Right renal pelvis (tissue), 4 donors: ENCODE measurements at places on chromosomes 2 and 18. TPM values are rescaled to one million over a fixed set of nuclear protein-coding genes. Genes with fewer than 3 reads are reported as not detected.

The SMC6 gene
- polyA plus RNA-seq, result 36.4 TPM

The PPP1R7 gene
- 85.6 TPM for polyA plus RNA-seq

The DOK6 gene
- 18.9 TPM for polyA plus RNA-seq

The LCT gene
- polyA plus RNA-seq, result not detected

The CD8B2 gene
- polyA plus RNA-seq, result 0.18 TPM

The PNO1 gene
- polyA plus RNA-seq, result 17.5 TPM

The TOGARAM2 gene
- polyA plus RNA-seq, result 1.0 TPM

The OTOF gene
- polyA plus RNA-seq, result 0.27 TPM

The SDC1 gene
- polyA plus RNA-seq, result 23.2 TPM

The C2orf42 gene
- 16.5 TPM for polyA plus RNA-seq

The IGFBP5 gene
- polyA plus RNA-seq, result 407 TPM

The HOXD11 gene
- 59.2 TPM for polyA plus RNA-seq

The DYNAP gene
- 0.04 TPM for polyA plus RNA-seq

The TMX3 gene
- polyA plus RNA-seq, result 81.9 TPM

The GKN2 gene
- not detected for polyA plus RNA-seq

The TLX2 gene
- not detected for polyA plus RNA-seq

The TGFA gene
- 19.9 TPM for polyA plus RNA-seq

The CAPN14 gene
- 0.10 TPM for polyA plus RNA-seq

The ARHGEF33 gene
- polyA plus RNA-seq, result 2.7 TPM

The UGT1A4 gene
- polyA plus RNA-seq, result 0.03 TPM

The LDLRAD4 gene
- polyA plus RNA-seq, result 11.5 TPM

The UGT1A10 gene
- not detected for polyA plus RNA-seq

The ZSWIM2 gene
- polyA plus RNA-seq, result not detected

The GALM gene
- polyA plus RNA-seq, result 62.5 TPM

The KCNE4 gene
- 19.1 TPM for polyA plus RNA-seq

The PTPRN gene
- polyA plus RNA-seq, result not detected

The FBXO48 gene
- 2.2 TPM for polyA plus RNA-seq

The RGPD3 gene
- polyA plus RNA-seq, result 0.10 TPM

The MSGN1 gene
- not detected for polyA plus RNA-seq
